Common myeloid progenitor, CD34-positive (primary cell): ENCODE measurements at places on chromosomes 5 and 9.

GRCh38 chr5:90590-91547 lies 1.1 kb upstream of the PLEKHG4B start:
- no peak for DNase-seq

GRCh38 chr5:113218200-113218599 lies 216.6 kb downstream of the TSSK1B start:
- DNase-seq: no peak

DNA sequence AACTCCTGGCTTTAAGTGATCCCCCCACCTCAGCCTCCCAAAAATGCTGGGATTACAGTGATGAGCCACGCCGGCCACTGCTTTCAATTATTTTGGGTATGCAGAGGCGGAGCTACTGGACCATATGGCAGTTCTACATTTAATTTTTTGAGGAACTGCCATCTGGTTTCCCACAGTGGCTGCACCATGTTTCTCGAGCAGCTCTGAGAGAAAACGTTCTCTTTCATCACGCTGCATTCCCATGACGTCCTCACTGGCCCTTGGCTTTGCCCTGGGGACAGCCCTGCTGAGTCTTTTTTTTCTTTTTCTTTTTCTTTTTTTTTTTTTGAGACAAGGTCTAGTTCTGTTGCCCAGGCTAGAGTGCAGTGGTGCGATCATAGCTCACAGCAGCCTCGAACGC lies 35.5 kb upstream of the GRHPR start:
- no peak for DNase-seq

GRCh38 chr5:79787448-79787847 lies 97.8 kb downstream of the CMYA5 start:
- no peak for DNase-seq

DNA sequence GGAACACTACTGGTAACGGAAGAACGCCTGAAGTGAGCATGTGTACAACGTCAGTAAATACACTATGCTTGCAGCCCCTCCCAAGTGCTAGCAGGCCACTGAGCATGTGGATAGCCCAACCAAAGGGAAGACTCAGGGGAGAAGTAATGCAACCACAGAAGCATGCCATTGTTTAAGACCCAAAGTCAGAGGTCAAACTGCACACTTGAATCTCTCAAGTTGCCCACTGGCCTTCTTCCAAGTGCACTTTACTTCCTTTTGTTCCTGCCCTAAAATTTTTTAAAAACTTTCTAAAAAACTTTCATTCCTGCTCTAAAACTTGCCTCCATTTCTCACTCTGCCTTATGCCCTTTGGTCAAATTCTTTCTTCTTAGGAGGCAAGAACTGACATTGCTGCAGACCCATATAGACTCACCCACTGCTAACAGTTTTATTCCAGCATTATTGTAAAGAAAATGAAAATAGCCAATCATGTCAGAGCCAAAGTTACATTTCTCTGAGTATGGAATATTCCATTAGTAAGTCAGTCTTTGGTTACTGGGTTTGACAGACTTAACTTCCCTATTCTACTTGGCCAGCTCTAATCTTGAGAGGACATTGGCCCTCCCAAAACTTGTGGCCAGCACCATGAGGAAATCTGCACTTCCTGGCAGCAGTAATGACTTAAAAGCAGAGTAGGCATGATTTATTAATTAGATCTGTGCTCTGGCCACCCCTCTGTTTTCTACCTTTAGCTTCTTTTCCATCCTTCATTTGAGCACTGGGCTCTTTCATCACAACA lies 76.9 kb downstream of the TSSK1B start:
- peak; percentile 85 for DNase-seq

DNA sequence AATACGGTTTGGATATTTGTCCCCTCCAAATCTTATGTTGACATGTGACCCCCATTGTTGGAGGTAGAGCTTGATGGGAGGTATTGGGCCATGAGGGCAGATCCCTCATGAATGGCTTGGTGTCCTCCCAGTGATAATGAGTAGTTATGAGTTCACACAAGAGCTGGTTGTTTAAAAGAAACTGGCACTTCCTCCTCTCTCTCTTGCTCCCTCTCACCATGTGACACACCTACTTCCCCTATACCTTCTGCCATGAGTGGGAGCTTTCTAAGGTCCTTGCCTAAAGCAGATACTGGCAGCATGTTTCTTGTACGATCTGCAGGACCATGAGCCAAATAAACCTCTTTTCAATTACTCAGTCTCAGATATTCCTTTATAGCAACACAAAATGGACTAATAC lies 132.0 kb downstream of the PIK3R1 start:
- peak; percentile 41 for DNase-seq

- no peak for DNase-seq
Measured at GRCh38 chr5:167255926-167256325, 1035.5 kb upstream of the WWC1 start.

- DNase-seq: no peak
Measured at GRCh38 chr5:1130218-1130946, 18.5 kb upstream of the SLC12A7 start.

DNA sequence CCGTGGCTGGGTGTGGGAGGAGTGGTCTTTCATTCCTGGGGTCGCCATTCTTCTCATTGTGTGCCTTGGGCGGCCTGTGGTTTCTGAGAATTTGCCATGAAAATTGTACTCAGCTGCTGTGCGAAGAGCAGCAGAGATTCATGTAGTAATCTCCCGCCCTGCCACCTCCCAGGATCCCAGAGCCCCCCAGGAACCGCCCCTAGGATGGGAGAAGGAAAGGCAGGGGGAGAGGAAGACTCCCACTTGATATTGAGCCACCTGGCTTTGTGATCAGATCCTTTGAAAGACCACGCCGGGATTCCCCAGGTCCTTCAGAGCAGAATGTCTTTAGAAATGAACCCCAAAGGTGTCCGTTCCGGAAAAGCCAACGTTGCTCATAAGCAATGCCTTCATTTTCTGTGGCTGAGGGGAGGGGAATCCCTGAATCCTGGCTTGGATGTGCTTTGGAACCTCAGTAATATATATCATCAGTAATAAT lies 27.6 kb downstream of the NEURL1B start:
- DNase-seq: no peak

DNA sequence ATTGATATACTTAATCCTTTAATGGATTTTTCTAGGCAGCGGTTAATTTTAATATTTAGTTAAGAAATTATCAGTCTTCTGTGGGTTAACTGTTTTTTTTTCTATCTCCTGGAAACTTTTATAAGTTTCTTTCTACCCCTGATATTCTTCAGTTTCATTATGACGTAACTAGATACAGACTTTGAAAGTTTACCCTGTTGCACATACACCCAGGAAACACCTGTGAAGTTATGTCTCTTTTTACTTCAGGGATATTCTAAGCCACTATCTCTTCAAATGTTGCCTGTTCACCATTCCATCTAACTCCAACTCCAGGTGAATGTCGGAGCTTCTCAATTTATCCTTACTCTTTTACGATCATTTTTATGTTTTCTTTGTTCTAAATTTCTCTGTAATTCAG lies 329.0 kb downstream of the ICE1 start:
- no peak for DNase-seq

- DNase-seq: no peak
Measured at GRCh38 chr5:17187786-17188170, 29.7 kb upstream of the BASP1 start.

- no peak for DNase-seq
Measured at GRCh38 chr9:101038488-101038887, 10.0 kb downstream of the PLPPR1 start.
